ENCODE measurements at places on chromosomes 1 and 21.

GRCh38 chr1:203527013-203527412 lies 33.1 kb downstream of the OPTC start:
- DNase-seq = no peak

- no peak for DNase-seq
Measured at GRCh38 chr1:26019641-26020315, 1.8 kb upstream of the EXTL1 start.

GRCh38 chr1:98672189-98672588 lies 10.7 kb downstream of the SNX7 start:
- DNase-seq = no peak

GRCh38 chr1:243264717-243265116 lies 8.9 kb downstream of the SDCCAG8 start:
- DNase-seq = no peak

DNA sequence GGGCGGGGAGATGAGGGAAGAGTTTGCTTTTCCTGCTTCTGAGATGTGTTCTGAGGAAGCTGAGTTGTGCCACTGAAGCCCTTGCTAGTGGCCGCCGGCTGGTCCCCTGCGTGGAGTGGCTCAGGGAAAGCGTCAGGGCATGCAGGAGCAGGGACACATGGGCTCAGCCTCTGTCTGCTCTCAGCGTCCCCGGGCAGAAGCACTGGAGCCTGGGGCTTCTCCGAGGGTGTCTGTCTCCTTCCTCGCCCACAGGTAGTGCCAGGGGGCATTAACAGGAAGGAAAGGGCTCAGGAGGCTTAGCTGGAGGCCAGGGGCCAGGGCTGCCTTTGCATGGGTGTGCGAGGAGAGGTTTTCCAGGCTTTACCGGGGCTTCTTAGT lies 7.3 kb downstream of the PRDM16 start:
- no peak for DNase-seq

DNA sequence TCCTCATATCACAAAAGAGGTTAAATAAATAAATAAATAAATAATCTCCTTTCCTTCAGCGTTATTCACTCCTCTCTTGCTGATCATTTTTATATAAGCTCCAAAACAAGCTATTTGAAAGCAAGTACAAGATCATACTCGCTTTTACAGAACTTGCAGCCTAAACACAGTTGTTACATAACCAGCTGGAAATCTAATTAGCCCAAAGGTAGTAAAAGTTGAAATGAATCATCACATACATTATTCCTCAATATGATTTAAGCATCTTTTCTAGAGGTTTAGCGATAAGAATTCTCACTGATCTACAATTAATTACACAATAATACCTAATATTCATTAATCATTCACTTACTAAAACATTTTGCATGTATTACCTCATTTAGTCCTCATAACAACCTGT lies 160.2 kb downstream of the COP1 start:
- DNase-seq = no peak

- no peak for DNase-seq
Measured at GRCh38 chr1:246005067-246005466, 502.0 kb downstream of the SMYD3 start.

DNA sequence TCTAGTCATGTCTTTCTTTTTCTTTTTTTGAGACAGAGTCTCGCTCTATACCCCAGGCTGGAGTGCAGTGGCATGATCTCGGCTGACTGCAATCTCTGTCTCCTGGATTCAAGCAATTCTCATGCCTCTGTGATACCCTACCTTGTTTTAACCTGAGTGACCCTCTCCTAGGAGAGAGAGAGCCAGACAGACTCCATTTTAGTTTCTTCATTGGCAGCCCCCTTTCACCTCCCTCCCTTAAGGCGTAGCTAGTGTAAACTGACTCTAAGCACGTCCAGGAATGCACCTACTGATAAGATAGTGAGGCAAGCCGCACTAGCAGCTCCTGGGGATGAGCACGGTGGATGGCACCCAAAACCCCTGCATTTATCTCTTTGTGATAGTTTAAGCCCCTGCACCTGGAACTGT lies 5.2 kb upstream of the PKNOX1 start:
- peak; percentile 56 for DNase-seq

DNA sequence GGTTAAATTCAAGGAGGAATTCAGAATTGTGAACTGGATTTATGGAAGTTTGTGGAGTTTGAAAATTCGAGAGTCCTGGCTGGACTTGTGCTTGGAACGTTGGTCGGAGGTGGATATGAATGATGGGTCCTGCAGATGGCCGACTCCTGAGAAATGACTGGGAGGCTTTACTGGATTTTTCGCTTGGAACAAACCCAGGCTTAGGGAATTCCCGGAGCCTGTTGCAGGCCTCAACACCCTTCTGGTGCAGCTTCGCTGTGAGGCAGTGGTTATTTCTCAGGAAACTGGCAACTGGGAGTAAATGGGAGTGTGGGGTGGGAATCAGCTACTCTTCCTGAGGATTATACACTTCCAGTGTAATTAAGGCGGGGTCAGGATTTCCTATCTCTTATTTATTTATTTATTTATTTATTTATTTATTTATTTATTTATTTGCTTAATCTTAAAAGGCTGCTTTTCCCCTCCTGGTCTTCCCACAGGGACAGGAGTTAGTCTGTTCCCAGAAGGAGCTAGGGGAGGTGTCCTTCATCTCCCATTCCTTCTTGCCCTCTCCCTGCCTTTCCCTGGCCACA lies 21.1 kb downstream of the MAPKAPK2 start:
- peak; percentile 15 for DNase-seq

DNA sequence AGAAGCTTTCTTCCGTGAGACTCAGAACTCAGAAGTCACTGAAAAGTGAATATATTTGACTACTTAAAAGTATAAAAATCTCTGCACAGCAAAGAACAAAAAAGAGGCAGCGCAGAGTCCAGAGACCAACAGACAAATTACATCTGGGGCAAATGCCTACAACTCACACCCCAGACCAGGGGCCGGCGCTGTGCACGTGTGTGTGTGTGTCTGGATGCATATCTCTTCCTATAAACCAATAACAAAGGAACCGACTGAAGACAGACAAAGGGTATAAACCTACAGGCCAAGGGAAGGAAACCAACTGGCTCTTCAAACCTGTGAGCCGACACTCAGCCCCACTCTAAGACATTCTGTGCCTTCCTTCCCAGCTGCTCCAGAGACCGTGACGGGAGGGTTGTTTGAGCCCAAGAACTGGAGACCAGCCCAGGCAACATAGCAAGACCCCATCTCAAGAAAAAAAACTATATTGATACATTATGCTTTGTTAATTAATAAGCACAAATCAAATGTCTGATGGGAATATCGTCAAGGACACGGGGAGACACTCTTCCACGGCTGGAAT lies 18.8 kb downstream of the WNT9A start:
- DNase-seq = no peak

GRCh38 chr1:109630081-109630897 lies 10.7 kb downstream of the AMPD2 start:
- DNase-seq = no peak

DNA sequence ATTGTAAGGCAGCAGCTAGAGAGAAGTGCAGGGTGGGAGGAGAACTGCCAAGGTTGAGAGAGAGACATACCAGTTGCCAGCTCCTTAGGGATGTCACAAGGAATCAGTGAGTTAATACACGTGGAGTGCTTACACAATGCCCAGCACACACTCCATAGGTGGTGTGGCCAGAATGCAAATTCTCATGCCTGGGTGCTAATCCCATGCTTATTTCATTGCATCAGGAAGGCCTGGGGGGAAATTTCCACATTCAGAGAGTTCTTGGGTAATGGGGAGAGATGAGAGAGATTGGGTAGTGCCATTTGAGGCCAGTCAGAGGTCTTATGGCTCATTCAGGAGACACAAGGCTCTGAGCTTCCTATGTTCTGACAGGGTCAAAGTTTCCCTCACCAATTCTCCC lies 38.7 kb downstream of the GJA5 start:
- DNase-seq = peak; percentile 27

GRCh38 chr1:81330521-81330920 lies 470.2 kb upstream of the ADGRL2 start:
- DNase-seq = no peak

DNA sequence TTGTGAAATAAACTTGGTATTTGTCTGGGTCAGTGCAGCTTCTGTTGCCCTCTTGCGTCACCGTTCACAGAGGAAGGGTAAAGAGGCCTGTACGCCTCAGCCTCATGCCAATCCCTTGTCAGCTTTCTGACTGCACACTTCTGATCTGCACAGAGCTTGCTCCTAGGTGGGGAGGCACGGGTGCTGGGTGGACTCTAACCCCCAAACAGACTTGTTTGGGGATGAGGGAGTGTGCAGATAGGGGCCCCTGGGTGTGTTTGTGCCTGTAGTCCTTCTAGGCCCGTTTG lies 803 bp upstream of the B4GALT2 start:
- DNase-seq = no peak

DNA sequence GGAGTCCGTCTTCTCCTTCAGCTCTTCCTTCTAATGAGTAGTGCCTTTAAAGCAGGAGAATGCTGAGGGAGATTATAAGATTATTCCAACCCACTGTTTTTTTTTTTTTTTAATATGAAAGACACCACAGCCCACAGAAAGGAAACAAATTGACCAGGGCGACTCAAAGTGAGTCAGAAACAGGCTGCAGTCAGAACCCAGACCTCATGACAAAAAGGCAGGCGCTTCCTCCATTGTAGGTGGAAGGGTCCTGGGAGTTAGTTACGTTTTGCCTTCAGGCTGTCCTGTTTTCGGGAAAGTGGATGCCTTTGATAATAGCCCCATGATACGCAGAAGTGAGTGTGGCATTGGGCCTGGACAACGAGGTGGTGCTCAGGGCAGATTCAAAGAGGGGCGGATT lies 21.0 kb downstream of the PLXNA2 start:
- peak; percentile 43 for DNase-seq

GRCh38 chr1:89286549-89287180 lies 14.0 kb upstream of the GBP5 start:
- DNase-seq = no peak

- DNase-seq = no peak
Measured at GRCh38 chr1:118204648-118205047, 19.6 kb upstream of the SPAG17 start.

DNA sequence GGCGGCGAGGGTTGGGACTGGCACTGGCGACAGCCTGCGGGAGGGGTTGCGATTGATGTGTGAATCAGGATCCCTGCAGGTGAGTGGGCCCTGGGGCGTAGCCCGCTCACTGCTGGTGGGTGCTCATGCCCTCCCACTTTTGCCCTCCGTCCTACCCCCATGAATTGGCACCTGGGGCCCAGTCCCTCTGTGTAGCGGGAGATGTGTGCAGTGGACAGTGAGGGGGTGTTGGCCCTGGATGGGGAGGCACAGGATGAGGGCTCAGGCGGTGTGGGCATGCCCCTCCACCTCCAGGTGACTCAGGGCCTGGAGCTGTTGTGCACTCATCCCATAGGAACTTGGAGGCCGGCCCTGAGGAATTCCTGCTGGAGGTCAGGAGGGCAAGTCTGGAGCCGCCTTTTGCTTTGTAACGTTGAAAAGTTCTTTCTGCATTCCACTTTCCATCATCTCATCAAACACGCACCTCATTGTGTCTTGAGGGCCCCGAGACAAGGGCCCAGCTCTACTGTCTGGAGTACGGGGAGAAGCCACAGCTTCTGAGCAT lies 3.0 kb downstream of the PEAR1 start:
- peak; percentile 90 for DNase-seq

GRCh38 chr1:98008373-98008772 lies 87.5 kb upstream of the DPYD start:
- no peak for DNase-seq

DNA sequence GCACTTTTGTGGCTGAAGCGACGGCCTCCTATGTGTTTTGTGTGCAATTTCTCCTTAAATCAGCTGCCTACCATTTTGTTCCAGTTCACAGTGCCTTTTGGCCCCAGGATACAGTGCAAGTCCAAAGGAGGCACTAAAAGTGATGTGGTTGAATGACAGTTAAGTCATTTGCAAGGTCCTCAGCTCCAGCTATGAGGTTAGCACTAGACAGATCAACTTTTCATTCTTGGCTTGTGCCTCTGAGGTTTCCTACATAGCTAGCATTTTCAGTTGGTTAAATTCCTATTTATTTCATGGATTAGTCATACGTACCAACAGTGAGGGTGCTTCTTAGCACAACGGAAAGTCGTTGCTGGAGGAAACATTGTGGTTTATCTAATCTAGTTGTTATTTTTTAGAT lies 59.3 kb upstream of the NTPCR start:
- no peak for DNase-seq

GRCh38 chr1:209519786-209520185 lies 63.7 kb upstream of the CAMK1G start:
- DNase-seq = no peak

DNA sequence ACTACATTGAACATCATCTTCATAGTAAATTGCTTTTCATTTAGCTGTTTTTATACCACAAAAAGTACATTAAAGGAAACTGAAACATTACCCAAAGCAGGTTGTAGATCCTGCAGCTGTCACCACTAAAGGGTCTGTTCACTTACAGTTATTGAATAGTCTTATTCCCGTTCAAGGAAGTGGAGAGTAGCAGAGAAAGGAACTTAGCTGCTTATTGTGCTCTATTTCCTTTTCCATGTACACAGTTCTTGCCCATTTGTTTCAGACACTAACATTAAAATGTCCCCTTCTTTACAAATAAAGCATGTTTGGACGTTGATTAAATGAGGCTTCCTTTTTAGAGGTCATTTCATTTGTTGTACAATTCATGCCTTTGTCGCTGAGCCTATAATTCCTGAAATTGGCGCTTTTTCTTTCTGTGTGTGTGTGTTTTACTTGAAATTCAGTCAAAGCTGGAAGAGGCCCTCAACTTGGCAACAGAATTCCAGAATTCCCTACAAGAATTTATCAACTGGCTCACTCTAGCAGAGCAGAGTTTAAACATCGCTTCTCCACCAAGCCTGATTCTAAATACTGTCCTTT lies 44.4 kb upstream of the BMP8A start:
- DNase-seq = no peak

- peak; percentile 12 for DNase-seq
Measured at GRCh38 chr1:89363638-89364536, at the start of gene GBP6. Gene GBP6, plus strand, starts transcription at chr1:89364059. Its CDS starts 4,493 bp downstream, at chr1:89368552.

- no peak for DNase-seq
Measured at GRCh38 chr1:55190109-55190508, 25.1 kb downstream of the USP24 start.

Measured in ELF-1 (cell line).